ENCODE measurements at places on chromosomes 5 and 9.

GRCh38 chr5:111820072-111820471, 63.1 kb upstream of the NREP start:
- DNase-seq = peak; percentile 41

- no peak for DNase-seq
These were observed 48.5 kb upstream of the PTGER4 start for GRCh38 chr5:40631236-40631635.

DNA sequence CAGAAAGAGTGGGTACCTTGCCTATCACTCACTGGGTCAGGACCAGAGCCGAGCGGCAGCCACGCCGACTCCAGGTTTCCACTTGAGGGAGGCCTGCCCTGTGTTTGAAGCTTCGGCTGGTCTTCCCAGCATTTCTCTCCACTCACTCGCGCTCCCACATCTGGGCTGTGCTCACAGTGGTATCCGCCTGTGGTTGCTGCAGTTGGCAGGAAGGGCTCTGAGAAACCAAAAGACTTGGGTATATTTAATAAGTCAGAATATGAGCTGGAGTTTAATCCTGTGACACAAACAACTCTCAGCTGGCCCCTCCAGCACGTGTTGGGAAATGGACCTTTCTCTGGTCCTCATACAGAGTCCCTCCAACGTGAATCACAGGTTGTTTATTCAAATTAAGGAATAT, 70.9 kb downstream of the SPRY4 start:
- peak; percentile 5 for DNase-seq

DNA sequence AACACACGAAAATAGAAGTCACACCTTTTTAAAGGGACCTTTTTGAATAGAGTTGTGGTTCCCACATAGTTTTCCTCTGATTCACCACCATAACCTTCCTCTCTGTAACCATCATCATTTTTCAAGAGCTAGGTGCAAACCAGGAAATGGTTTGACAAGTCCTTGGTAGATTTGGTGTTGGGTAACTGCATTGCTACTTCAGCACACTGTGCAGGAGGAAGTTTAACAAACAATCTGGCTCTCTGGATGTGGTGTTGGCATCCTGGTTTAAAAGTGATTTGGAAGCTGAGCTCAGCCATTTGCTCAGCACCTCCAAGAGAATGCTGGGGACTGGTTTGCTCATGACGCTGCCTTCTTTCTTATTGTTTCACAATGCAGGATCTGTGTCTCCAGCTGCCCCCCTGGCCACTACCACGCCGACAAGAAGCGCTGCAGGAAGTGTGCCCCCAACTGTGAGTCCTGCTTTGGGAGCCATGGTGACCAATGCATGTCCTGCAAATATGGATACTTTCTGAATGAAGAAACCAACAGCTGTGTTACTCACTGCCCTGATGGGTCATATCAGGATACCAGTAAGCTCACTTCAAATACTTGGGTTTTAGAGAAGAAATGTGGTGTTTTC, 213.1 kb downstream of the RFK start:
- peak; percentile 9 for DNase-seq

DNA sequence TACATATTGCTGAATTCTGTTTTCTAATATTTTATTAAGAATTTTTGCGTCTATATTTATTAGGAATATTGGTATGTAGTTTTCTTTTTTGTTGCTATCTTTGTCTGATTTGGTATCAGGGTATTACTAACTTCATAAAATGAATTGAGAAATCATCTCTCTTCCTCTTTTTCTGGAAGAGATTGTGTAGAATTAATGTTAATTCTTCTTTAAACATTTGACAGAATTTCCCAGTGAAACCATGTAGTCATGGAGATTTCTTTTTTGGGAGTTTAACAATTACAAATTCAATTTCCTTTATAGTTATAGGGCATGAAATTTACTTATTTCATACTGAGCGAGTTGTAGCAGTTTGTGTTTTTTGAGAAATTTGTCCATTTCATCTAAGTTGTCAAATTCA, 3.3 kb upstream of the FAM170A start:
- DNase-seq = no peak

DNA sequence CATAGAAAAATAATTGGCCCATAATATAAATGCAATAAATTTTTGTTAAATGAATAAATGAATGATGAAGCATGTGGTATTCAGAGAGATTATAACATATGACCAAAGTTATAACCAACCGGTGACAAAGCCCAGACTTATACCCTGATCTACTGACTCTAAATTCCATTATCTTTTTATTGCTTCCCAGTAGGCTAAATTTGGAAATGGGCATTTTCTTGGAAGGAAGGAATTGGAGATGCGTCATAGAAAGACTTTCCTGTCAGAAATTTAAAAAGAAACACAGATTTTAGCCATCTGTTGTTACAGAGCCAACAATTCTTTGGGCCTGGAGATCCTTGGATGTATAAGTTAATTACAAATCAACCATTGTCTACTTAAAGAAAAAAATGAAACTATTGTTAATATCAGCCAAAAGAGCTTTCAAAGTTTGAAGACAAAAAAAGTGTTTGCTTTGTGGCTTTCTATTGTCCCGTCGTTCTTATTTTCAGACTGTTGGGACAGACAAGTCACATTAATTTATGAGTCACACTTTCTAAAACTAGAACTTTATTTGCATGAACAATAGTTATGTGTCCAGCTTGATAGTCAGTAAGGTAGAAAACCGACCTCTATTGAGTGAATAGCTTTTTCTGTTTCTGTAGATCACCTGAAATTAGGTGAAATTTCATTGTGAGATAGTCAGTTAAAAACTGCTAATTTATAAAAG, 428.7 kb downstream of the GABRG2 start:
- no peak for DNase-seq

GRCh38 chr5:150758203-150758530, 650 bp downstream of the DCTN4 start:
- DNase-seq = no peak

- no peak for DNase-seq
These were observed 74.3 kb upstream of the KLF9 start for GRCh38 chr9:70488793-70489105.

DNA sequence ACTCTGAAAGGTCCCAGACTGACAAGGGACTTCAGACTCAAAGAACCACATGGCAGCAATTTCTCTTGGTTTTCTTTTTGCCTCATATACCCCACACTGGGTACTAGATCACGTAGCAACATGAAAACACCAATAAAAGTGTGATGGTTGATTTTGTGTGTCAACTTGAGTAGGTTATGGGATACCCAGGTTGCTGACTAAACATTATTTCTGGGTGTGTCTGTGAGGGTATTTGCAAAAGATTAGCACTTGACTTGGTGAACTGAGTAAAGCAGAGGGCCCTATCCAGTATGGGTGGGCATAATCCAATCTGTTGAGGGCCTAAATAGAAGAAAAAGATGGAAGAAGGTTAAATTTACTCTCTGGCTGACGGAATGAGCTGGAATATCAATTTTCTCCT, 53.8 kb upstream of the ZNF618 start:
- DNase-seq = no peak

DNA sequence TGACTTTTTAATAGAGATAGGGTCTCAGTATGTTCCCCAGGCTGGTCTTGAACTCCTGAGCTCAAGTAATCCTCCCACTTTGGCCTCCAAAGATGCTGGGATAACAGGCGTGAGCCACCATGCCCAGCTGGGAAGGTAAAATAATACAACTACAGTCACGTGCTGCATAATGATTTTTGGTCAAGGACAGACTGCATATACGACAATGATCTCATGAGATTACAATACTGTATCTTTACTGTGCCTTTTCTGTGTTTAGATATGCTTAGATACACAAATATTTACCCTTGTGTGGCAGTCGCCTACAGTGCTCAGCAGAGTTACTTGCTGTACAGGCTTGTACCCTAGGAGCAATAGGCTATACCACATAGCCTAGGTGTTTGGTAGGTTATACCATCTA, 14.2 kb upstream of the IRF1 start:
- DNase-seq = no peak

DNA sequence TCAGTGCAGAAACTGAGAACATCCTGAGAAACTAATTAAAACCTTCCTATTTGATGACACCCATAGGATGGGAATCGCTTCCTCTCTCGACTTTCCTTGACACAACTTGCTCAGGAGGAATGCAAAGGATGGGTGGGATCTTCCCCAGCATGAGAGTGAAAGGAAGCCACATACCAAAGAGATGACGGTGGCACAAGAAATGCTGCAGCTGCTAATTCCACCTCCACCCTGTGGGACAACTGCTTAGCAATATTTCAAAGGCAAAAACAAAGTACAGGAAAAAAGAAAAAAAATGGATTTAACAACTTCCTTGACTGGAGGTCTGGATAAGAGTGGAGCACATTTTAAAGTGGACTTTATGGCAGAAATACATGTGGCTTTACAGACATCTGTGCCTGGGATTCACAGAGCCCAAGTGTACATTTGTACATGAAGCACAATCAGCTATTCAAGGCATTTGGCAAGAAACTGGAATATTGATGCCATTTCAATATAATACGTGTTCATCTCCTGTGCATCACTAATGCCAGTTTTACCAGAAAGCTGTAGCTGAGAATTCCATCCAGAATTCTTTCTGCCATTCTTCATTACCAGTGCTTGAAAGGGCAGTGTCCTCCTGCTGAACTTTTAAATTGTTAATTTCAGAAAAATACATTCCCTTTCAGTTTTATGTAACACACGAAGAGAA, 359.2 kb upstream of the ACTBL2 start:
- DNase-seq = peak; percentile 94

GRCh38 chr9:133589454-133590227, 19.5 kb downstream of the FAM163B start:
- DNase-seq = no peak

Data from RPMI7951 (cell line).